ENCODE measurements at places on chromosomes 7 and 10. TPM values are rescaled to one million over a fixed set of nuclear protein-coding genes. Genes with fewer than 3 reads are reported as not detected.

- DNase-seq = no peak
These were observed 110.8 kb downstream of the MYL10 start for GRCh38 chr7:101518336-101518735.

GRCh38 chr7:7675686-7676085 lies 35.1 kb downstream of the UMAD1 start:
- no peak for DNase-seq

- DNase-seq = no peak
These were observed at the start of gene OR2A5 for GRCh38 chr7:144048648-144049047. Gene OR2A5 (plus strand): TSS chr7:144048948. CDS start chr7:144050402, 1,454 bp downstream.

- DNase-seq = no peak
These were observed 285.8 kb downstream of the BMPER start for GRCh38 chr7:34191162-34191561.

- DNase-seq = no peak
These were observed 105.8 kb downstream of the EXOC4 start for GRCh38 chr7:133358708-133359107.

GRCh38 chr10:31090894-31091607 lies 59.4 kb upstream of the ZNF438 start:
- DNase-seq = no peak

The CELF2 gene
- 122 TPM for total RNA-seq

The NUDT13 gene
- 1.00 TPM for total RNA-seq

DNA sequence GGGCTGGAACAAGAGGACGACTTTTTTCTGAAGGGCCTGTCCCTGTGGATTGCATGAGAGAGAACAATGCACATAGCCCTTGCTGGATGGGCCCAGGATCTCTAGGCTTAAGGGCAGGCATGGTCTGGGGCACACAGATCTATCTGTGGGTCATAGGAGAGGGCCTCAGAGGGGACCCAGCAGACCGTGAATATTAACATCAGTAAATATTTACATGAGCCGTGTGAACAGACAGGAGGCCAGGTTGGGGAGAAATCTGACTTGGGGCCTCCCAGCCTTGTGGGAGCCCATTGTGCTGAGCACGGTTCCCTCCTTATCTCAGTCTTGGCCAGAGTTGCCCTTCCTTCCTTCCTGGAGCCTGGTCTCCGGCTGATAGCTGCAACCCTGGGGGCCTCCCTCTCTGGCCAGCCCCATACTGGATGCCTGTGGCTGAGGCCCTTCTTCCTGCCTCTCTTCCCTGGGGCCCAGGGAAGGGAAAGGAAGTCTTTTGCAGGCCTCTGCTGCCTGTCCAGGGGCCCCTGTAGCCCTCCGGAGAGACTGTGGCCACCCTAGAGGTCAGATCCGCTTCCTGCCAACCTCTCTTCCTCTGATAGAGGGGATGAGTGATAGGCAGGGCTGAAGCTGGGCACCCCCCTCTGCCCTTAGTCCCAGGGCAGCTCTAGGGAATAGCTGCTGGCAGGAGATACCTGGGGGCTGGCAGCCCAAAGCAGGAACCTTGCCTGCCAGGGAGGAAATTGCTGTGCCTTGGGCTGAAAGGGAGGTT lies 44.5 kb upstream of the TRIM8 start:
- no peak for DNase-seq

GRCh38 chr7:52897288-52897687 lies 138.1 kb upstream of the POM121L12 start:
- no peak for DNase-seq

GRCh38 chr7:31783221-31783620 lies 96.2 kb downstream of the PPP1R17 start:
- DNase-seq = no peak
